NCI-H774 (cell line): ENCODE measurements at places on chromosomes 2 and 18.
A peak's percentile ranks its signal among the peaks of the same experiment; 100 is the strongest.

DNA sequence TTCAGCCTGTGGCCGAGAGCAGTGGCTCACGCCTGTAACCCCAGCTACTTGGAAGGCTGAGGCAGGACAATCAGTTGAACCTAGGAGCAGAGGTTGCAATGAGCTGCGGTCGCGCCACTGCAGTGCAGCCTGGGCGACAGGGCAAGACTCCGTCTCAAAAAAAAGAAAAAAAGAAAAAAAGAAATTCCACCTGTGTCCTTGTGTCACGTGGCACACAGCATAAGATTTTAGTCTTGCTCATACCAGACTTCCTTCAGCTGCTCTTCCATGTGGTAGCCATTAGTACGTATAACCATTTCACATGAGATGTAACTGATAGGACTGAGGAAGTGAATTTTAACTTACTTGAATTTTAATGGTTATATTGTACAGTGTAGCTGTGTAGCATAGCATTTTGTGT is 4.0 kb downstream of the NOP58 start:
- DNase-seq = no peak

GRCh38 chr2:173713904-173714555 is 251.1 kb downstream of the SP3 start:
- no peak for DNase-seq

DNA sequence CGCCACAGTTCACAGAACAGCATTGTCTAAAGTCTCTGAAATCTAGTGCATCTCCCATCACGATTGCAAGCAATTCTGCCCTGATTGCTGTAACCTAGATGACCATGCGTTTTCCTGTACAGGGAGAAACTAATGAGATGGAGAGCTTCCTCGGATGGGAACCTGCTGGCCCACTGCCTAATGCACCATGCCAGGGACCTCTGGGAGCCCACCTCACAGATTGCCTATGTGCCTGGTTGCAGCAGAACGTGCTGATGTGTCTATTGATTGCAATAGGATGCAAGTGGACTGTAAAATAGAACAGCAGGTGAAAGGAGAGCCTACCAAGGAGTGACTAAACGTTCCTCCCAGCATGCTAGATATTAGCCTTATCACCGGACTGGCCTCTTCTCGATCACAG is 141.0 kb upstream of the RAB12 start:
- DNase-seq = no peak

DNA sequence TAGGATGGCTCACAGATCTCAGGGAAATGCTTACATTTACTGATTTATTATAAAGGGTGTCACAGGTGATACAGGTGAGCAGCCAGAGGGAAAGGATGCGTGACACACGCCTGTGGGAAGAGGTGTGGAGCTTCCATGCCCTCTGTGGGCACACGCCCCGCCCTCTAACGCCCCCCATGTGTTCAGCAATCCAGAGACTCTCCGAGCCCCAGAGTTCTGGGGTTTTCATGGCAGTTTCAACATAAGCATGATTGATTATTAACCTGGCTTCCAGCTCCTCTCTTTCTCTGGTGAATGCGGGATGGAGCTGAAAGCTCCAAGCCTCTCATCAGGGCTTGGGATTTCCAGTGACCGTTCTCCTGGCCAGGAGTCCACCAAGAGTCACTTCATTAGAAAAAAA is 34.3 kb upstream of the ODC1 start:
- DNase-seq = no peak

- DNase-seq = no peak
Measured at GRCh38 chr18:24731158-24731557, 270.7 kb downstream of the HRH4 start.

- DNase-seq = no peak
Measured at GRCh38 chr18:6561862-6562291, 147.2 kb upstream of the L3MBTL4 start.

DNA sequence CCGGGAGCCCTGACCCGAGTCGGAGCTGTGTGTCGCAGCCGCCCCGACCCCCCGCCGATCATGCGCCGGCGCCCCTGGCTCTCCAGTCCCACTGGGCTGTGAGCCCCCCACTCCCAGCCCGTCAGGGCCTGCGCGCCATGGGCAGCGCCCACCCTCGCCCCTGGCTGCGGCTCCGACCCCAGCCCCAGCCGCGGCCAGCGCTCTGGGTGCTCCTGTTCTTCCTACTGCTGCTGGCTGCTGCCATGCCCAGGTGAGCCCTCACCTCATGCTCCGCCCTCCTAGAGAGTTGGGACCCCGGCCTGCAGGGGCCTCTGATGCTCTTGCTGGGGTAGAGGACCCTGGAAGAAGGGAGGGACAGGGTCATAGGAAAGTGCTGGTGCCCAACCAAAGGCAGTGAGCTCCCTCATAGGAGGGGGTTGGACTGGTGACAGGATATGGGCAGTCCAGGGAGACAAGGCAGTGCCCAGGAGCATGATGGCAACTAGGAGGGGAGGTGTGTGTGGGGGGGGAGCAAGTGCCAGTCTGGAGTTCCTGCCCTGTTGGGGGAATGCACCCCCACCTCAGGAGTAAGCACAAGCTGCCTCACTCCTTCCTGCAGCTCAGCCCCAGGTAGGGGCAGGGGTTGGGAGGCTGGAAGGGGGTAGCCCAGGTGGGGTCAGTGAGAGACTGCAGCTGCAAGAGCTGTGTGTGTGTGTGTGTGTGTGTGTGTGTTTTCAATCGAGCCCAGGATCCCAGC is 375 bp downstream of the WNT10A start:
- DNase-seq = no peak

GRCh38 chr2:109052922-109053321 is 63.9 kb upstream of the EDAR start:
- DNase-seq = no peak

GRCh38 chr2:159712143-159712928 is at the start of gene MARCHF7:
TSS of gene MARCHF7 (plus strand) at chr2:159712506. CDS start at chr2:159729023, 16,517 bp downstream.
- DNase-seq = peak; percentile 94

DNA sequence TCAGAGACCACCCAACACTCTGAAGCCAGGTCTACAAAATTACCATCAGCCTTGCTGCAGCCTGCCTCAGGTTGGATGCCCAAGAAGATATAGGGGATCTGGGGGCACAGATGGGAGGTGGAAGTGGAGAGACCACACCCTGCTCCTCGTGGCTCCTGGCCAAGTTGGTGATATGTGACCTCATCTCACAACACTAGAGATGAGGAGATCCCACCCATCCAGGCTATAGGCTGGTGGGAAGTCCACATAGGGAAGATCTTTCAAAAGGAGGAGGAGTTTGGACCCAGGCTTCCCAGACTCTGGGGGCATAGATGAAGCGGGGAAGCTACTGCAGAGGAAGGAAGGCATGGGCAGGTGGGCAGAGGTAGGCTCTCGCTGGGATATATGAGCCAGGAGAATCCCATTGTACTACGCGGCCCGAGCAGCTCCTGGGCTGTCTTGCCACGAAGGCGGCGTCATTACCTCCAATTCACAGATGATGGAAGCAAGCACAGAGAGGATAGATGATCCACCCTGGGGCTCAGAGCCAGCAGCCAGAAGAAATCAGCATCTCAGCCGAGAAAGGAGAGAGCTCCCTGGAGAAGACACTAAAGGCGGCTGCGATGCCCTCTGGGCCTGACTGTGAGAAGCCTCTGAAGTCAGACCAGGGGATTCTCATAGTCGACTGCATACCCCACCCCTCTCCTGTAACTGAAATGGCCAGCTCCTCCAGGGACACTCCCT is 96.0 kb downstream of the RHOB start:
- DNase-seq = no peak

GRCh38 chr2:44168681-44169154 is at the start of gene PPM1B:
TSS of gene PPM1B (plus strand) at chr2:44168875. CDS start at chr2:44201200, 32,325 bp downstream.
- DNase-seq = no peak

DNA sequence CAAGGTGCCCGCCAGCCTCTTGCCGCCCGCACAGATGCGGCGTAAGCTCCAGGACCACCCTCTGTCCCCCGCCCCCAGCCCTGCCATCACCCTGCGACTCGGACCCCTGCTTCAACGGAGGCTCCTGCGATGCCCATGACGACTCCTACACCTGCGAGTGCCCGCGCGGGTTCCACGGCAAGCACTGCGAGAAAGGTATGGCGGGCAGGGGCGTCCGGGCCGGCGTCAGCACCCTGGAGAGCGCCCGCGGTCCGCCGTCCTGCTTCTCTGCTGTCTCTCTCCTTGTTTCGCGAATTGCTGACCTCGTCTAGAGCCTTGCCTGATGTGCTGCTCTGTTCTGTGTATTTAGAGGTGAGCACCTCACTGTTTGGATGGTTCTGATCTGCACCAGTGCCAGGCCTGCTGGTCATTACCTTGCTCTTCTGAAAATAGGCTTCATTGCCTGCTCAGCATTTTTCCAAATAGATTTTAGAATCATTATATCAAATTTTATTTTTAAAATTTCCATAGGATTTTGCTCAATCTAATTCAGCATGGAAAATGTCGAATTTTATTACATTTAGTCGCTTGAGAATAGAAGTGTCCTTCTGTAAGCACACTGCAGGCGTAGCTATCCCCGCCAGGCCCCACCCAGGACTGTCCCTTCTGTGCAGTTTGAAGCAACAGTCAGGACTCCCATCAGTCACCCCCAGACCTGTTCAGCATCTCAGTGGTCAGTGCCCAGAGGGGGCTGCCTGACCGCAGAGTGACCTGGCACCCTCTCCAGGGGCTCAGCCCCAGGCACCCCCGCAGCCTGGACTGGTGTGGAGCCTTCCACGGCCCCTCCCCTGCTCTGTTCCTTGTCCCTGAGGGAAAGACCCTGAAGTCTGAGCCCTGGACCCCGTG is 51.6 kb downstream of the SNED1 start:
- no peak for DNase-seq

DNA sequence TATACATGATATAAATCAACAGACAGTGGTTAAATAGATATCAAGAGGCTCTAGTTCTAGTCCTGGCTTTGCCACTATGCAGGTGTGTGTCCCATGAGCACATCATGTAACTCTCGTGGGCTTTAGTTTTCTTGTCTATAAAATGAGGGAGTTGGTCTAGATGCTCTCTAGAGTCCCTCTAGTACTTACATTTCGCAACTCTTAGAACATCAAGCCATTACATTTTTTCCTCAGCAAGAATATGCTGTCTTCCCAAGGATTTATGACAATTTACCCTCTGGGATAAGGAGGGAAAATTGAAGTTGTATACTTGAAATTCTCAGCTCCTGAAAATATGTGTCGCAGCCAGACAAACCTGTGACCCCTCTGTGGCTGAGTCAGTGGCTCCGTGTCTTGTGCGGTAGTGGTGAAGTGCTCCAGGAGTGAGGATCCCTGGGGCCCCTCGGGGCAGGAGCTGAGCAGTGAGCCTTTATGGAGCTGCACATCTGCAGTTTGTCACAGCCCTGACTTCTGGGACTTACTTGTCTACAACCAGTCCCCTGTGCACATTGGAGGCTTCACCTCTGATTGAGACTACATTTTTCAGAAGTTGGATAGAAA is 6.8 kb downstream of the PKP4 start:
- DNase-seq = no peak

DNA sequence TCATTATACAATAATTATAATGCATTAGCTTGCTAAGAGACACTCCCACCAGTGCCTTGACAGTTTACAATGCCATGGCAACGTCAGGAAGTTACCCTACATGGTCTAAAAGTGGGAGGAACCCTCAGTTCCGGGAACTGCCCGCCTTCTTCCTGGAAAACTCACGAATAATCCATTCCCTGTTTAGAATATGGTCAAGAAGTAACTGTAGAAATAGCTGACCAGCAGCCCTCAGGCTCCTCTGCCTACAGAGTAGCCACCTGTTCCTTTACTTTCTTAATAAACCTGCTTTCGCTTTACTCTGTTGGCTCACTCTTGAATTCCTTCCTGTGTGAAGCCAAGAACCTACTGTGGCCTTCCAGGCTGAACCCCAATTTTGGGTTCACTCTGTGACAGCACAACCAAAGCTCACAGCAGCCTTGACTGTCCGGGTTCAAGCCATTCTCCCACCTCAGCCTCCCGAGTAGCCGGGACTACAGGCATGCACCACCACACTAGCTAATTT is 20.0 kb upstream of the PTPN2 start:
- no peak for DNase-seq

- no peak for DNase-seq
Measured at GRCh38 chr2:123095219-123095835, 929.8 kb upstream of the CNTNAP5 start.

DNA sequence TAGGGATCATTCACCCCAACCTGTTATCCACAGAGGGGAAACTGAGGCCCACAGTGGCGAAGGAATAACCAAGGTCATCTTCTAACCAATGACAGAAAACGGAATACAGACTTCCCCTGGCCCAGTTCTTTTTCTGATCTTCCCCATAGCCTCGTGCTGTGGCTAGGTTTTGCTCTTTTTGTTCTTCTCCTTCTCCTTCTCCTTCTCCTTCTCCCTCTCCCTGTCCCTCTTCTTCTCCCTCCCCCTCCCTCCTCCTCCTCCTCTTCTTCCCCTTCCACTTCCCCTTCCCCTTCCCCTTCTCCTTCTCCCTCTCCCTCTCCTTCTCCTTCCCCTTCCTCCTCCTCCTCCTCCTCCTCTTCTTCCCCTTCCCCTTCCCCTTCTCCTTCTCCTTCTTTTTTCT is 12.9 kb upstream of the TWIST2 start:
- DNase-seq = no peak

DNA sequence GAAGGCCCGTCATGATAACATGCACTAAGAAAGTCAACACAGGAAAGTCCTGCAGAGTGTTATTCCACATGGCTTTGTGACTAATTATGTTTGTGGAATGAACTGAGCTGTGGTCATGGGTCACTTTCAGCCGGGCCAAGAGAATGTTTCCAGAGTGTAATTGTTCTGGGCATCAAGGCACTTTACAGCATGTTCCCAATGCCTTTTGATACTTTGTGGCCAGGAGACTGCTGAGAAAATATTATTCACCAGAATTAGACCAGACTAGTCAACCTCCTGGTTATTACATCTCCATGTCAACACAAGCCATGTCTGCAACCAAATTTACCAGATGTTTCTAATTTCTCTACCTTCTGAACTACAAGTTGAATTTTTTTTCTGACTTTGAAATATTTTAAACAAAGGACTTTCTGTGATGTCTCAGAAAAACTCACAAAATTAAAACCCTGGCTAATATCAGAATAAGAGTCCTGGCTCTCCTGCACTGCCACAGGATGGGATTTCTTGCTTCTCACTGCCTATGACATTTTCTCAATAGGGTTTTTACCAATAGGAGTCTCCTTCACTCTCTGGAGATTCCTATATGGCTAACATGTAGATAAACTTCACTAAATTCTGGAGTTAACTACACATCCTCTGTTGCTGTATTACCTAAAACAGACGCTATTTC is 90.6 kb upstream of the WDR75 start:
- no peak for DNase-seq

DNA sequence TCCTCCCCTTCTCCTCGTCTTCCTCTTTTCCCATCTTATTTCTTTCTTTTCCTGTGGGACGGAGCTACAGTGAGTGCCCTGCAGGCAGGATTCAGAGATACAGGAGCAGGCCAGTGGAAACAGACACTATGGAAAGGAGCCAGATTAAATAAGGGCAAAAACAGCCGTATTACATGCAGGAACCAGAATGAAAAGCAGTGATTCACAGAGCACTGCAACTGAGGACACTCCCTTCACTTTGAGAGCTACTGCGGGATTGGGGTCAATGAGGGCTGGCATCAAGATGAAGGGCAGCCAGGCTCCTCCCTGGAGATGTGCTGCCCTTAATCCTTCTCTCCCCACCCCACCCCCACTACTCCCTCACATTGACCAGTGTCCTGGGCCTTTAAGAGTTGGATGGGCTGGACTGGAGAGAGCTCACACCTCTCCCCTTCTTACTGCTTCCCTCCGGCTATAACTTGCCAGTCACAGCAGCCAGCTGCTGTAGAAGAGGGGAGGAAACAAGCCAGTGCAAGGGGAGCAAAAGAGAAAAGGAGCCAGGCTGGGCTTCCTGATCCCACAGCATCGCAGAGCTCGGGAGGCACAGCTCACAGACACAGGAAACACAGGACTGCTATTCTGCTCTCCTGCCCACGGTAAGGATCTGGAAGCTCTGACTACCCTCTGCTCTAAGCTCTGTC is at the start of gene PLCD4:
Gene PLCD4, plus strand, starts transcription at position 464 of the 680 bp plus-strand sequence. CDS start 7,841 bp downstream, outside the sequence.
- DNase-seq = no peak

GRCh38 chr18:77811503-77811902 is 561.9 kb downstream of the GALR1 start:
- DNase-seq = peak; percentile 72
